Right cardiac atrium (tissue), 5 donors: ENCODE measurements at places on chromosomes 2 and 18. TPM values are rescaled to one million over a fixed set of nuclear protein-coding genes. Genes with fewer than 3 reads are reported as not detected.

GRCh38 chr2:97936199-97936598 is 59.5 kb downstream of the TMEM131 start:
- DNase-seq, result no peak

DNA sequence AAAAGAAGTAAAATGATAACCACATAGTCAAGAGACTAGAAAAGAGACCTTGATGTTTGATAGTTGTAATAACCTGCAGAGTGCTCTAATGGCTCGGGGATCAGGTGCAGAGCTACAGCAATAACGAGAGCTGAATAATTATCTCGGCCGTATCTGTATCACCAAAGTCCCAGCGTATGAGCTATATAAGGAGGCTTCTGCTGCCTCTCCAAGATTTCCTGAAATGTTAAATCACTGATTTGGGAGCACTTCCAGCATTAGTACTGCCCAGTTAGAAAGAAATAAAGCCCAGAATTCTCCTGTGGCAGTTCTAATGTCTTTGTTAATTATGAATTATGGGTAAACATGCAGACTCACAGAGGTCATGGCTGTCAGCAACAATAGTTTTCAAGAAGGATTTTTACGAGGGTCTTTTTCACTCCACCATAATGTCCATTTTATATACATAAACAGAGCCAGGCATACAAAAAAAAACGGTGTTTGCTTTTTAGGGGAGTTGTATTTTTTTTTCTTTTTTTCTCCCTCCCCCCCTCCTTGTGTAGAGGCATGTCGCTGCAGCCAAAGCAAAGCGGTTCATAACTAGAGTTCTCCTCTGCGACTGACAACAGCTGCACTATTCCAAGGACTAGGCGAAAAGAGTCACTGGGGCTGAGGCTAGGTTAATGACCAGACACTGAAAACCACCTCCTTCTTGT is 168.3 kb upstream of the VRK2 start:
- DNase-seq, result no peak

DNA sequence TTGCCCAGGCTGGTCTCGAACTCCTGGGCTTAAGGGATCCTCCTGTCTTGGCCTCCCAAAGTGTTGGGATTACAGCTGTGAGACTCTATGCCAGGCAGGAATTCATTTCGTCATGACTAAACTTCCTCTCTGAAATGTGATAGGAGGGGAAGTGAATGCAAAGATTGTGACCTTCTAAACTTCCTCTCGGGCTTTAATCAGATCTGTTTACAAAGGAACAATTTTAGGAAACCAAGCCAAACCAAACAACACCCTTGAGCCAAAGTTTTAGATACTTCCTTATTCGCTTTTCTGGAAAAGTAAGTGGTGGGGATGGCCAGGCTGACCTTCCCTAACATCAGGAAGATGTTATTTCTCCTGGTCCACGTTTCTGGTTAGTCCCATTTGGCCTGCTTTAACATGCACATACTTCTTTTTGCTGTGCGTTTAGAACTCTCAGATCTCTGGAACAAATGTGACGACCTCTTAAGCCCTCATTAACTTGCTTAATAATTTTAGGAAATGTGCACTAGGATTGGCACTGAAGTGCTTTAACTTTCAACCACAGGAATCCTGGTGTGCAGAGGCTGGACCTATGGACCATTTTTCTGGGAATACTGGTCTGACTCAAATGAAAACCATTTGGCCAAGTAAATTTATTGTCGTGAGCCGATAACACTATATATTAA is 33.2 kb upstream of the YES1 start:
- DNase-seq, result no peak

Gene CFC1
- 0.45 TPM for total RNA-seq

DNA sequence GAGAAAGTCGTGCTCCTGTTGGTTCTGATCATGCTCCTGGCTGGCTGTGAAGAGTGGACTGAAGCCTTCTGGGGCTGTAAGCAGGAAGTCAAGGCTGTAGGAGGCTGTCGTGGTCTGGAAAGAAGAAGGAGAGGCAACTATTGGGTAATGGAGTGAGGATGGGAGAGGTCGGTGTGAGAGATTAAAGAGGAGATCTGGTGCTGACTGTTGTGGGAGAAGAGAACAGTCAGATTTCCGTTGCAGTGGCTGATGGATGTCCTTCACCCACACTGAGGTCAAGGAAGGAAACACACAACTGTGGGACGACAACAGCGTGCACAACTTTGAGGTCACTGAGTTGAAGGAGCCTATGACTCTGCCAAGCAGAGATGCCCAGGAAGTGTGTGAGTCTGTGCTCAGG is 2.8 kb upstream of the PSMD1 start:
- DNase-seq, result no peak

Gene CNGA3
- not detected for total RNA-seq

DNA sequence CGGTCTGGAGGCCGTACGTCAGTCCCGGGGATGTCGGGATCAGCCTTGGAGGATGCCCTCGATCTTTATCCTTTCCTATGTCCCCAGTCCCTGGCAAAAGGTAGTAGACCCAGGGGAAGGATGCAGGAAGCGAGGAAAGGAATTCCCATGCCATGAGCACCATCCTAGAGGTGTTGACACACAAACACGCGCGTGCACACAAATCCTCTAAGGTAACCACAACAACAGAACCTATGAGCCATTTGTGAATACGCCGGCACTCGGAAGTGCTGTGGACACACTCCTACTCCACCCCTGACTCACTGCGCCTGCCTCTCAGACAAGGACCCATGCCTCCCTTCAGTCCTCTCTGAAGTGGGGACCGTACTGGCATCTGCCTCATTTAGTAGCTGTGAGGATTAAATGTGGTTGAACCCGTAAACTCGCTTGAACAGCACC is 11.3 kb upstream of the MLPH start:
- peak; percentile 40 for DNase-seq

- DNase-seq, result no peak
These were observed 17.1 kb downstream of the FAM110C start for GRCh38 chr2:29253-29652.

GRCh38 chr2:127575941-127576432 is 40.5 kb downstream of the MYO7B start:
- DNase-seq, result no peak

GRCh38 chr2:179991344-179991743 is 15.8 kb downstream of the CWC22 start:
- no peak for DNase-seq

Gene CYRIA
- total RNA-seq, result 4.9 TPM

- DNase-seq, result no peak
These were observed 1078.5 kb upstream of the ZEB2 start for GRCh38 chr2:145598434-145598833.

DNA sequence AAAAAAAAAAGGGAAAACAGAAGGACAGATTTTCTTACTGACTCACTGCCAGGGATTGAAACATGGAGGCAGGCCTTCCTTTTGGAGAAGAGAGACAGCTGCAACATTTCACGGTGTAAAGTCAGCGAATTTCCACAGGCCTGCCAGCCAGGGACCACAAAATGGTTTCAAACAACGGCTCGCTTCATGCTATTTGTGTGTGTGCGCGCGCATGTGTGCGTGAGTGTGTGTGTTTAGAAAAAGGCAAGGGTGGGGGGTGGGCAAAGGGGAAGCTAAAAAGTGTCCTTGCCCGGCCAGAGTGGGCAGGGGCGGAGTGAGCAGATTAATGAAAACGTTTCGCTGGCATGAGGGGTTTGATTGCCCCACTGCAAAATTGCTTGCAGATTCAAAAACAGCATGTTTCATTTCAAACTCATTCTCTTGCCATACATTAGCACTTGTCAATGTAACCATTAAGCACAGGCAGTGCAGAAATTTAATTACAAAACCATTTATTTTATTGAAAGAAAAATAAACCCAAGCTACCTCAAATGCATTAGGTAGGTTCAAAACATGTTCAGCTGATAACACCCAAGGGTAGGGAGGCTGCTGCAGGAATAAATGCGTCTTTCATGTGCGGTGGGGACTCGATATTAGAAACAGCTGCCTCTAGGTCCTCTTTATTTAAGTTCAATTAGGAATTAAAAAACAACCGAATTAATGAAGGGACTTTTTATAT is 182.1 kb upstream of the SIX2 start:
- DNase-seq, result no peak

Gene SALL3
- 1.3 TPM for total RNA-seq

Gene UGT1A3
- total RNA-seq, result not detected

- no peak for DNase-seq
These were observed 63.9 kb downstream of the ARHGAP28 start for GRCh38 chr18:6793455-6793854.

GRCh38 chr2:231380991-231381847 is 14.3 kb upstream of the B3GNT7 start:
- DNase-seq, result no peak

Gene FAM124B
- 1.1 TPM for total RNA-seq

DNA sequence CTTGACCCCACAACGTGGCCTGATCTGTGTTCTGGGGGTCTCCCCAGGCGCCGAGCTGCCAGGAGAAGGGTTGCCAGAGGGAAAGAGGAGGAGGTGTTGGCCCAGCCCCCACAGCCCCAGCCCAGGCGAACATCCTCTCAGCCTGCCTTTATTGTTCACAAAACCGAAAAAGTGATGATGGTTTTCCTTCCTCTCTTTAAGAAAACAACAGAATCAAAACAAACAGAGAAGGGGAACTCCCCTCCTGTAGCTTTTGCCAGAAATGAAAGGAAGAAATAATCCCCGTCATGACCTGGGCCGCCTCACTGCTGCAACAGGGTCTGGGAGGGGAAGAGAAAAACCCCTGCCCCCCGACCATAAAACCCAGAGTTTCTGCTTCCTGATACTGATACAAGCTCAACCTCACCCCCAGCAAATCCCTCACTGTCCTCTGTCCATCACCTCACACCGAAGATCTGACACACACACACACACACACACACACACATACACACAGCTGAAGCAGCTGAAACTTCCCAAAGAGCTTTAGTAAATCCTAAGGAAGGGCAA is 52.0 kb downstream of the ZFP36L2 start:
- DNase-seq, result peak; percentile 72

Gene TGFA
- total RNA-seq, result 0.59 TPM

GRCh38 chr2:113977660-113978523 is 88.0 kb downstream of the ACTR3 start:
- DNase-seq, result no peak

DNA sequence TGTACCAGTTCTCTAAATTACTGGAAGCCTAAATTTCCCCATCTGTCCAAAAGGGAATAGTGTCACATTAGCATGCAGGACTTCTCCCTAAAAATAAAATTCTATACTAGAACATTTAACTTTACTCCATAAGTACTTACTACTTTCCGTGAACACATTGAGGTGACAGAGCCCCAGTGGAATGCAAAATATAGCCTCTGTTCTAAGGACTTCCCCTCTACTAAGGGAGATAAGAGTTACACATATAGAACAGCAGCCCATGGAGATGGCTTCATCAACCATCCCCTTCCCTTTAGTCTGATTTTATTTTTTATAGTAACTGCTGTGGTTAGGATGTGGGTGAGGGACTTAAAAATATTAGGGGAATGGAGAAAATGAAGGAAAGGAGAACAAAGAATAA is 68.9 kb upstream of the STPG4 start:
- DNase-seq, result no peak

Gene CCDC141
- total RNA-seq, result 71.7 TPM

DNA sequence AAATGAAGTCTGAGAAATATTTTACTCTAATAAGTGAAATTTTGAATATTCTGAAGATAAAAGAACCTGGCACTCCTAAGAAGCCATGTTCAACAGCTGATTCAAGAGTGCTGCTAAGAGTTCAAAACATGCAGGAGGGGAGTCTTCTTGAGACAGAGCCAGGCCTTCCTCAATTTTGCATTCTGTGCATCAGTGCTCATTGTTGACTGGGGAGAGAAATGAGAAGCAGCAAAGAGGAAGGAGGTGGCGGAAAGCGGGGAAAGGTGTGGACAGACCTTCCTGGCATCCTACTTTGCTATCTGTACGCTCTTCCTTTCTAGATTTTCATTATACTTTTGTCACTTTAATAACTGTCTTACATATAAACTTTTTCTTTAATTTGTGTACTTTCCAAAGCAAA is 29.7 kb upstream of the TXNDC2 start:
- no peak for DNase-seq

Gene FER1L5
- 0.15 TPM for total RNA-seq

DNA sequence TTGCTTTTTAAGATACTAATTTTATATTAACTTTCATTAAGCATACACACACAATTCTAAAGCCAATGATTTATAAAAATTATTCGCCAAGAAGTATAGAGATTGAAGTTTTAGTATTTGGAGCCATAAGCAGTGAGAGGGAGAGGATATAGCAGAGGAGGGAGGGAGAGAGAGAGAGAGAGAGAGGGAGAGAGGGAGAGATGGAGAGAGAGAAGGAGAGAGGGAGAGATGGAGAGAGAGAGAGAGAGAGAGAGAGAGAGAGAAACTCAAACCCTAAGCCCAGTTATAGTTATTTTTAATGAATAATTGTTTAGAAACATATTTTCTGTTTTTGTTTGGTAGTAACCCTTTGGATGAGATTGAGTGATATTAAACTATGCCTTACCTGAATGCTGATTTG is 5.3 kb downstream of the TWIST2 start:
- no peak for DNase-seq

Gene IL1R2
- total RNA-seq, result 3.0 TPM

DNA sequence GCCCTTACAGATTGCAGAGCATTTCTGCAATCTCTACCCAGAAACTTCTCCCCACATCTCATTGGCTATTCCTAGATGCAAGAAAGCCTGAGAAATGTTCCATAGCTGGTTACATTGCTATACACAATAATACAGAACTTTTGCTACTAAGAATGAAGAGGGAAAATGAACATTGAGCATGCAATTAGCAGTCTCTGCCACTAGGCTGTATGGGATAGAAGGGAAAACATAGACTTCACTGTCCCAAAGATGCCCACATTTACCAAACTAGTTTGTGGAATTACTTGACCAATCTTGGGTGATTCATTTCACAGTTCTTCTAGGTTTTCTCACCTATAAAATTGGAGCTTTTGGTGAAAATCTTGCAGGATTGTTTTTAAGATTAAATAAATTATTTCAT is 265.7 kb upstream of the NT5C1B start:
- DNase-seq, result no peak

Gene SERPINB3
- total RNA-seq, result not detected

- DNase-seq, result no peak
These were observed 15.9 kb downstream of the CPO start for GRCh38 chr2:206955253-206955652.

Gene GAREM1
- 12.7 TPM for total RNA-seq

DNA sequence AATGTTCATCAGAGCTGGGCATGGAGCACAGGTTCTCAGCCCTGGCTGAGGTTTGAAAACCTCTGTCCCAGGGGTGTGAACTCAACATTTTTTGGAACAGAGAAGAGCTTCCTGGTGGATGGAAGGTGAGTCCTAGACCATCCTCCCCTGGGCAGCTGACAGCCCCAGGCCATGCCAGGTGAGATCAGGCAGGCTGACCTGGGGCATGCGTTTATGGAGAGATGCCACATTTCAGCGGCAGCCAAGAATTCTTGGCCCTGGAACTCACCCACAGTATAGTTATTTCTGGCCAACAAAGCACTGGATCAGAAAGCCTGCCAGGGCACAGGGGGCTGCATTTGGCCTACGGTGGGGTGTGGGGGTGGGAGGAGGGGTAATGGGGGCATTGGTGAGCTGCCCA is 83.8 kb downstream of the EDAR start:
- no peak for DNase-seq
